ENCODE measurements at places on chromosomes 4 and X.

DNA sequence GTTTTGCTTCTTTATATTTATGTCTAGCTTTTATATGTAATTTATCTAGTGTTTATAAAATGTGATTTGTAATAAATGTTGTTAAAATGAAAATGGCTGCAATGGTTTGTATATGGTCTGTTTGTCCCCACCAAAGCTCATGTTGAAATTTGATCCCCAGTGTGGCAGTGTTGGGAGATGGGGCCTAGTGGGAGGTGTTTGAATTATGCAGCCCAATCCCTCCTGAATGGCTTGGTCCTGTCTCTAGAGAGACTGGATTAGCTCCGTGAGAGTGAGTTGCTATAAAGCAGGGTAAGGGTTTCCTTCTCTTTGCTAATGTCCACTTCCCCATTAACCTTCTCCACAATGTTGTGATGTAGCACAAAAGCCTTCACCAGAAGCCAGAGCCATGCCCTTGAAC lies 30.0 kb upstream of the JADE3 start:
- DNase-seq = no peak

DNA sequence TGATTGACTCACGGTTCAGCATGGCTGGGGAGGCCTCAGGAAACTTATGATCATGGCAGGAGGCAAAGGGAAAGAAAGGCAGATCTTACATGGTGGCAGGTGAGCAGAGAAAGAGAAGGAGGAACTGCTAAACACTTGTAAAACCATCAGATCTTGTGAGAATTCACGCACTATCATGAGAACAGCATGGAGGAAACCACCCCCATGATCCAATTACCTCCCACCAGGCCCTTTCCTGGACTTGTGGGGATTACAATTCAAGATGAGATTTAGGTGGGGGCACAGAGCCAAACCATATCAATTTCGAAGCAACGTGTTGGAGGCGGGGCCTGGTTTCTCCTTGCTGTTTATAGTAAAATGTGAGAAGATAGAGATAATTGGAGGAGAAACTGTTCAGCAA lies 167.4 kb downstream of the GABRB1 start:
- no peak for DNase-seq

DNA sequence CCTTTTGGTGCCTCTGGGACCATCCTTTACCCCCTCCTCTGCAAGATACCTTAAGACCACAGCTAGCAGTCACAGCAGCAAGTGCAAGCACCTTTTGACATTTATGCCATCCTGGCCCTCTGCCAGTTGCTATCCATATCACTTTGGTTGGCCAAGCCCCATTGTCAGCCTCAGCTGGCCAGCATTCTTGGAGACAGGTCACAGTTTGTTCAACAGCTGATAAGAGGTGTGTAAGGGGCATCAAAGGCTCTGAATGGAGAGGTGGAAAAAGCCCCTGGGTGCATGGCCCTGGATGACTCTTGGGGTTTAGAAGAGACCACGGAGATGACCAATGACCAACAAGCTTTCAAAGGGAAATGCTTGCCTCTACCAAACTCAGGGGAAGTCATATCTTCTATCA lies 133.6 kb upstream of the MAMLD1 start:
- DNase-seq = no peak

DNA sequence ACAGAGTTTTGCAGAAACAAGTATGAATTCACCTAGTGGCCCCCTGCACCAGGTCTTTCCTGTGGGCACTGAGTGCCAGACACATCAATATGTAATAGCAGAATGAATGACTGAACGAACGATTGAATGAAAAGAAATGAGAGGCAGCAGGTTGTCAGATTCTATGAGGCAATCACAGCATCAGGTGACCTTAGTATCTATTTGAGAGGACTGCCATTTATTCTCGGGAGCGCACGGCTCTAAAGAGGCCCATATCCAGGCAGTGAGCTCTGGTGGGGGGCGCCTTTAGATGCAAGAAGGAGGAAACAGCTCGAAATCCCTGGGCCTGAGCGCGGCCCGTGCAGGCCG lies 528 bp upstream of the SLC25A4 start:
- DNase-seq = no peak

- DNase-seq = no peak
These were observed 12.1 kb upstream of the CC2D2A start for GRCh38 chr4:15457406-15458201.

- no peak for DNase-seq
These were observed 16.0 kb downstream of the TBCK start for GRCh38 chr4:106299977-106300376.

DNA sequence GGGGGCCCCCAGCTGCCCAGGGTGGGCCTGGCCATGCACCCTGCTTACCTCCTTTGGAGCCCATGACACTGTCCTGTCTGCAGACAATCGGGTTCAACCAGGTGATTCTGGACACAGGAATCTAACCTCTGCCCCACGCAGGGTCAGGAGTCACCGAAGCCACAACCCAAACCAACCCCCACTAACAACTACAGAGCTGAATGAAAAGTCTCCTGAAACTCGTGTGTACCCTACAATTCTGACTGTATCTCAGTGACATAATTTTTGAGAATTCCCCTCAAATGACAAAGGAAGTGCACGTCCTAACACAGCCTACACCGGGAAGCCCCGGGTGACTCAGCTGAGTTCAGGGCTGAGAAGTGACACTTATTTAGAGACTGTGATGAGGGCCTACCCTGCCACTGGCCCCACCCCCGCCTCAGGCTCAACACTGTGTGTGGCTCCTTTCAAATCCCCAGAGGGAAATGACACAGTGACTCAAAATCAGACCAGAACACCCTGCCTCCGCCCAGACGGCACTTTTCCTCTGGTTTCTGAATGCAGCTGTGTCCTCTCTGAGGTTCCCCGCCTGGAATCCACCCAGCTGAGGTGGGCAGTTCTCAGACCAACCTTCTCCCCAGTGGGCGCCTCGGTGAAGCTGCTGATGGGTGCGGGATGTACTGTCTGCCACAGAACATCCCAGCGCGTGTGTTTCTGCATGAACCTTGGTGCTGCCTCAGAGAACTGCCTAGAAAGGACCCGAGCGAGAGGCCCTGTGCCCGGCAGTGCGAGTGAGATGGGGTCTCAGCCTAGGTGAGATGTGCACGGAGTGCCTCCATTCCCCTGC lies 9.9 kb downstream of the TNIP2 start:
- DNase-seq = peak; percentile 84

DNA sequence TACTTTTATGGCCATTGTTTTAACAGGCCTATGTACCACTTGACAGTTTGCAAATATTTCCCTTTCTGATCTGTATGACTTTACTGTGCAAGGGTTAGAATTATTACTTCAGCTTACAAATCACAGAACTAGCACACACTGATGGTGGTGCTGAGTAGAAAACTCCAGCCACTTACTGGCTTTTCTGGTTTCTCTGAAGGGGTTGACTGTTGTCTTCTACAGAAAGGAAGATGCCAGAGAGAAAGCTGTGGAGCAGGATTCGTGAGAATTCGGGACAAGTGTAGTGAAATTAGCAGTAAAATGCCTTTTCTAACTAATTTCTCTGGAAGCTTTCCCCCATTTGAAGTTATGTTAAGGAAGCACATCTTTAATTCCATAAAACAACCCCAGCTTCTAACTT lies 46.6 kb upstream of the GK2 start:
- DNase-seq = no peak

DNA sequence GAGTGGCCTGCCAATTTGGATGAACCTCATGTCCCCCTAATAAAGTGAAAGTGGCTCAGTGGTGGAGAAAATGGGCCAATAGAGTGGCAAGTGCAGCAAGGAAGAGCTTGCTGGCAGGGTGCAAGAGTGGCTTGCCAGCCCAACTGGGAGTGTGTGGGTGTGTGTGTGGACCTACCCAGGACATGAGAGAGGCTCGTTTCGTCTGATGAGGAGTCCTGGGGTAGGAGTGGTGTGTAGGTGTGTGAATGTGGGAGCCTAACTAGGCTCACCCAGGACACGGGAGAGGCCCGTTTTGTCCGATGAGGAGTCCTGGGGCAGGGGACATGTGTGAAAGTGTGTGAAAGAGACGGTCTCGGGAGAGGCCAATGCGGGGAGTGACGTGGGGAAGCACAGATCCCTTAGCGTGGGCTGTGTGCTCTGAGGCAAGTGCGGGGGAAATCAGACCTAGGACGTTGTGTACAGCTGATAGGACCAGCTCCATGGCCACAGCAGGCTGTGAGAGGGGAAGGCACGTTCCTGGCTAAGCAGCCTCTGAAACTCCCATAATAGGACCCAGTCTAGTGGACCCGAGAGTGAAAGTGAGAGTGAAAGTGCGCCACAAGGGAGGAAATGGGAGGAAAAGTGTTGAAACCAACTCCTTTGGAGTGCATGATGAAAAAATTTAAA lies 5.3 kb downstream of the GAGE10 start:
- DNase-seq = no peak

GRCh38 chr4:173074501-173074946 lies 94.1 kb upstream of the GALNT7 start:
- DNase-seq = no peak

DNA sequence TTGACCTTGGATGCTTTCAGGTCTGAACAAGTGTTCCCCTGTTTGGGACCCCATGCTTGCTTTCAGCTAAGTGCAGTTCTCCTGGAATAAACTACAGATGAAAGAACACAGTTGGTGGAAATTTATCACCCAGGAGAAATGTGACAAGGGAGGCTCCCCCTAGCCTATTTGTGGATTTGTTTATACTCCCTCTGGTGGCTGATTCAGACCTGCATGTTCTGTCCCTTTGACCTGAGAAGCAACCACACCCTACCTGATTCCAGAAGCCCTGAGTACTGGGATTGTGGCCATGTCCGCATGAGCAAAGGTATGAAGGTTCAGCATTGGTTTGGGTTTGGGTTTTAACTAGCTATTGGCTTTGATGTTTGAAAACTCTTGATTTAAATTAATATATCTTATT lies 440.9 kb downstream of the MID1IP1 start:
- peak; percentile 8 for DNase-seq

DNA sequence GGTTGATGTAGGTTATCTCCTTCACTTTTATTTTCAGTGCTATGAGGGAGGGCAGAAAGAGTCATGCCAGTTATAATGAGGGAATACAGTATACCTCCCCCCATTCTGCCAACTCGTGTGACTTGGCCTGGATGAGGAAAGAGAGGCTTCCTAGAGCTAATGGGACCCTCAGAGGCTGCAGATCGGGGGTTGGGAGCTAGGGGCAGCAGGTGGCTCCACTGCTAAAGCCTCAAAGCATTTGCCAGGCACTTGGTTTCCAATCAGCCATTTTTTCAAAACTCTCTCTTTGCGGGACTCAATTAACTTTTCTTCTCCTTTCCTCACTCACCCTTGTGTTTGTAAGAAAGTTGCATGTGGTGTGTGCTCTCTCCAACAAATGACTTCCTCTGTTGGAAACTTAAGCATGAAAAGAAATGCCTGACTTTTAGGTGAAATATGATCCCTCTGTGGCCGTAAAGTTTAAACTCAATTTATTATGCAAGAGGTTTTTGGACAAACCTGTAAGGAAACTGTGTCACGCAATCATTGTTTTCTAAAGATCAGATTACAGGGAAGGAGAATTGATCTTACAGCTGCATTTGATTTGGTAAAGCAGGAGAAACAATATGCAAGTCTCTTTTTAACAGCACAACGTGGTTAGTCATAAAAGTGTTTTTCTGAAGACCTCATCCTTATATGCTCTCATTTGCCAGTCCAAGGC lies 7.0 kb downstream of the SFRP2 start:
- DNase-seq = no peak

DNA sequence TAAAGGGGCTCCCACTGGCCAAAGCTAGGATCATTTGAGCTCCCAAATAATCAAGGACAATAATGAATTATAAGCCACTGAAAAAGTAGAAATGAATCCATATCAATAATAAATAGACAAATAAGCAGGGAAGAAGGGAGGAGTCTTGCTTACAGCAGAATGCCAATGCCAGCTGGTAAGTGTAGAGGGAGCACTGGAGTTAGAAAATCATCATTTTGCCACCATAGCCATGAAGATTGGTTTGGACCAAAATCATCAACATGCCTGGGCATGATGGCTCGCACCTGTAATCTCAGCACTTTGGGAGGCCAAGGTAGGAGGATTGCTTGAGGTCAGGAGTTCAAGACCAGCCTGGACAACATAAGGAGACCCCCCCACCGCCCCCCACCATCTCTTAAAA lies 20.4 kb upstream of the SH3KBP1 start:
- no peak for DNase-seq

DNA sequence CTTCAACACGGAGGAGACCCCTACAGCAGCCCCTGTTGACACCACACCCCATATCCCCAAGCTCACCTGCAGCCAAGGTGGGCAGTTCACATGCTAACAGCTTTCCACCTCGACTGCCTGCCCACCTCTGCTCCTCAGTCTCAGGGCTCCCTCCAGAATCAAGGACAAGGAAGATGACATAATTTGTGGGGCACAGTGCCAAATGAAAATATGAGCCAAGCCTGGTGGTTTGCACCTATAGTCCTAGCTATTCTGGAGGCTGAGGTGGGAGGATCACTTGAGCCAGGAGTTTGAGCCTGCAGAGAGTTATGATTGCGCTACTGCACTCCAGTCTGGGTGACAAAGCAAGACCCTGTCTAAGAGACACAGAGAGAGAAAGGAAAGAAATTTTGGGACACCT lies 516.3 kb downstream of the BCOR start:
- no peak for DNase-seq

GRCh38 chrX:68177542-68177941 lies 255.8 kb downstream of the OPHN1 start:
- DNase-seq = no peak

DNA sequence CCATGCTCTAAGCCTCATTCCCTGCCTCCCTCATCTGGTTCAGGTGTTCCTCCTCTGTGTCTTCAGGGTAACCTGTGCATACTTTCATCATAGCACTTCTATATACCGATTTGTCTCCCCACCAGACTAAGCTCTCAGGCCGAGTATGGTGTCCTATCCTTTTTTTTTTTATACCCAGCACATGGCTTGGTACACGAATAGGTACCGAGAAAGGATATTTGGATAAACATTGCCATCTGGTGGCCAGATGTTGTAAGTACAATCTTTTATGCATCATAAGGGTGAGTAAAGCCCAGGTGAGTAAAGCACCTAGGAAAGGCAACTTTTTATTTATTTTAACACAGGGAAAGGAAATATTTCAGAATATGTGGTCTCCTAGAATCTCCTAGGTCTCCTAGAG lies 68.4 kb downstream of the MID2 start:
- peak; percentile 21 for DNase-seq

- no peak for DNase-seq
These were observed 38.9 kb upstream of the MAMLD1 start for GRCh38 chrX:150324035-150324728.

DNA sequence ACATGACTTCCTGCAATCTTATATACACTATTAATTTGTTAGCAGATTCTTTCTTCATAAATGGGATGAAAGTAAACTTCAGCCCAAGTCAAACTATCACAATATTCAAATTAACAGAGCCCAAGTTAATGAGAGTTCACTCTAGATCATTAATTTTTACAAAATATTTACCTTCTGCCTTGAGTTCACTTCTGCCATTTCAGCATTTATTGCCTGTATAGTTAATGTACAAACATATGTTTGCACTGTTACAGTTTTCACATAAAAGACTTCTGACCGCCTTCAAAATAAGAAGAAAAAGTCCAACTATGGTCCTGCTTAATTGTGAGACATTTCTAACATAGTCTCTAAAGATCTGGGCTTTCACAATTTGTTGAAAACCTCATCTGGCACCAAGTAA lies 46.9 kb downstream of the GPC3 start:
- no peak for DNase-seq

DNA sequence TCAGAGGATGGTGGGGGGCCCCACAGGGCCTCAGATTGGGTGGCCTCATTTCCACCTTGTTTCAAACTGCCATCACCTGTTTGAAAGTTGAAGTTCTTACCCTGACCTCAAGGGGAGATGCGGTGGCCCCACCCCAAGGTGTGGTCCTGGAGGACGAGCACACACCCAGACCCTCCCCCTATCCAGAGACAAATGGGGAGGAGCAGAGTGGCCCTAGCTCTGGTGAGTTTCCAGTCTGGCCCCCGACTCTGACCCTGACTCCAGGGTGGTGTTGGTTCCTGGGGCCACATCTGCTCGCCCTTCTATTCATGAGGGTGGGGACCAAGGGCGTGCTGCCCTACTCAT lies 36.3 kb upstream of the ADRA2C start:
- no peak for DNase-seq

Data from central memory CD8-positive, alpha-beta T cell (primary cell).